ENCODE measurements at places on chromosomes 1 and 21. TPM values are rescaled to one million over a fixed set of nuclear protein-coding genes. Genes with fewer than 3 reads are reported as not detected.

Gene C1QC
- polyA plus RNA-seq, result 42.1 TPM

Gene IFI16
- 41.0 TPM for polyA plus RNA-seq

Gene ZFP69B
- polyA plus RNA-seq, result 3.9 TPM

Gene CYP4A11
- 0.19 TPM for polyA plus RNA-seq

Gene PEX19
- polyA plus RNA-seq, result 45.6 TPM

Gene CYP4A22
- not detected for polyA plus RNA-seq

Gene SLFNL1
- polyA plus RNA-seq, result 0.46 TPM

DNA sequence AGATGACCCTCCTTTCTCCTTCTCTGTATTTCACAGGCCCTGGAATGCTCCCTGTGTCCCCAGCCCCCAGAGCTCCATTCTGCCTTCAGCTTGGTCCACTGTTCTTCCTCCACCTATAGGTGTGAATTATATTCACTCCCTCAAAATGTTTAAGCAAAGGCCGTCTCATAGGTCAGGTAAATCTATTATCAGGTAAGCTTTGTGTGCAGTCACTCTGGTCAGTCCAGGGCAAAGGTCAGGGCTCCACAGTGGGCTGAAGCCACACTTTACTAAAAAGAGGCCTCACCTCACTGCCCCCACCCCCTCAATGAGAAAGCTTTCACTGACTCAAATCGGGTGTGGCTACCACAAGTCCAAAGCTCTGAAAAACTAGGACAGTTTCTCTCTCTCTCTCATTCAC lies 65.9 kb downstream of the DNTTIP2 start:
- no peak for DNase-seq

- peak; percentile 83 for DNase-seq
These were observed 100.4 kb upstream of the ZNF281 start for GRCh38 chr1:200510228-200510623.

GRCh38 chr1:20079661-20080305 lies 9.8 kb downstream of the PLA2G5 start:
- DNase-seq, result no peak

- DNase-seq, result no peak
These were observed 43.0 kb downstream of the XPR1 start for GRCh38 chr1:180674603-180675530.

DNA sequence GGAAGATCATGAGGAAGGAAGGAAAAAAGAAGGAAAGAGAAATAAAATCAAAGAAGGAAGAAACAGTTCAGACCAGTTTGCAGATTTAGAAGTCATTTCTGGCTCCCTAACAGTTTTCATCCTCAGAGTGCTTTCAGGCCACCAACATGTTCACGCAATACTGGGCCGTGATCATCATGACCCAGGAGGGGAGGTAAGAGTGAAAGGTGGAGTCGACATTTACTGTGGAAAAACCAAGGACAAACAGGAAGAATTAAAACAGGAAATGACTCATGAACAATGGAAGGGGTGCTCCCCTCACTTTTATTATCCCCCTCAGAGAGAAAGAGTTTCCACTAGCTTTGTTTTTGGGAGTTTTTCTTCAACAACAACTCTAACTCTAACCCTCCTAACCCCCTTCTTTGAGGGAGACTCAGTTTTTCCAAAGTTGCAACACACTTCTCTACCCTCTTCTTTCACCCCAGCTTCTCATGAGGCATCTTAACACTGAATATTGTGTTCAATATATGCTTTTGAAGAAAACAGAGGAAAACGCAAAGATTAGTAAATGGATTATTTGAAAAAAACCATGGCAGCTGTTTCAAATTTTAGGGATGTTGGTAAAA lies 60.4 kb downstream of the VANGL2 start:
- no peak for DNase-seq

DNA sequence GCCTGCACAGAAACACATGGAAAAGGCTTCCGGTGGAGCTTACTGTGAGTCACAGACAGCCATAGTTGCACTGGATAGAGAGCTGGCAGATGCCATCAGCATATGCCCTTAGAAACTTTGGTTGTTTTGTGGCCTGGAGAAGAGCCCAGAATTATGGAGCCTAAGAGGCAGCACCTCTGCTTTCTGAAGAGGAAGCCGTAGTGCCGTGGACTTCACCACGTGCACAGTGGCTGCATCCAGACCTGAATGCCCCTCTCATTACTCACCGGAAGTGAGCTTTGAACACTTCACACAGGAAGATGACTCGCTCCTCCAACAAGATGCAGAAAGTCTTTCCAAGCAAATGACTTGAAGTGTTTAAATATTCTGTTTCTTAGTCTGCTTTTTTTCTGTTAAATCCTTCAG lies 28.4 kb downstream of the JUN start:
- DNase-seq, result peak; percentile 39

- peak; percentile 46 for DNase-seq
These were observed 797.6 kb downstream of the ADGRL2 start for GRCh38 chr1:82598337-82598736.

DNA sequence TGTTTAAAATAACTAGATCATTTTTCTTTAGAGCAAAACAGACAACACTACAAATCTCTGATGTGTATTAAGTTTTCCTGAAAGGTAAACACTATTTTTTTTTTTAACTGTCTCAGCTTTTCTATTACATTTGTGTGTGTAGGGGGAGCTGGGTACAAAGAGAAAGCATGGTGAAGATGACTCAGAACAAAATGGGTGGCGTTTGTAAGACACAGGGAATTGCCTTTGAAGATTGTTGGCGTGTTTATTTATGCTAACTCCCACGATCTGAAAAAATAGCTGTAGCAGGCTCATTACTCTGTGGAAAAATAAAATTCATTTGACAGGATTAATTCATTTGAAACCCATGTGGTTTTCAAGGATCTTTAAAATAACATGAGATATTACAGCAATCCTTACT lies 285.1 kb downstream of the RYR2 start:
- DNase-seq, result no peak

DNA sequence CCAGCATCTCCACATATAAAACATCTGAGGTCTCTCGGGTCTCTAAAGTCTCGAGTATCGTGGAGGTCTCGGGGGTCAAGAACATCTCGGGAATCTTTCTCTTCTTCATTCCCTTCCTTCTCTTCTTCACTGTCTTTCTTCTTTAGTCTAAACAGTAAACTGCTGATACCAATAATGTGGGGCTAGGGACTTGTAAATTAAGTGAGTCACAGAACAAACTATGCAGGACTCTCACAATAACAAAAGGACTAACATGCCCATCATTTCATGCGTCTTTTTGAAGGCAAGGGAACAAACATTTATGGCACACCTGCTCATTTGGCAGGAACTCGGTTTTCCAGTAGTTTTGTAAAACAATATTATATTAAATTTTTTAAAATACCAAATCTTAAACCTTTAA lies 32.4 kb downstream of the PRPF38A start:
- DNase-seq, result no peak

- peak; percentile 40 for DNase-seq
These were observed 220.0 kb downstream of the RERE start for GRCh38 chr1:8597455-8597854.

DNA sequence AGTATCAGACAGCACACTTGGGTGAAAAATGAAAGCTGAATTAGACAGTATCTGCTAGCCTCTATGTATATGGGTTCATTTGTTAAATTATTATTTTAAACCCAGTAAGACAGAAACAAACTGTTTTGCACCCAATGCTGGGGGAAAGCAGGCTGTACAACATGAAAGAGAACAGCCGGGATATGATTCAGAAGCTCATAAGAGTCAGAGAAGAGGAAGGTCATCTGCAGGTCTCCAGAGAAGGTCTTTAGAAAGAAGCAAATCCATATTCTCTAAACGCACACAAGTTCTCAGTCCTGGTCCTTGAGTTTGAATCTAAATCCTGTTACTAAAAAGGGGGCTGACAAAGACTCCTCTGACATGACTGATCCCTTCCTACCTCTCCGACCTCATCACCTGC lies 155.1 kb downstream of the SIPA1L2 start:
- no peak for DNase-seq
